Activated T-helper 9 cell treated with anti-CD3 and anti-CD28 coated beads, Interleukin-2, amount 50 U/mL, for 16 hours (primary cell): ENCODE measurements at places on chromosomes 11 and 22.

DNA sequence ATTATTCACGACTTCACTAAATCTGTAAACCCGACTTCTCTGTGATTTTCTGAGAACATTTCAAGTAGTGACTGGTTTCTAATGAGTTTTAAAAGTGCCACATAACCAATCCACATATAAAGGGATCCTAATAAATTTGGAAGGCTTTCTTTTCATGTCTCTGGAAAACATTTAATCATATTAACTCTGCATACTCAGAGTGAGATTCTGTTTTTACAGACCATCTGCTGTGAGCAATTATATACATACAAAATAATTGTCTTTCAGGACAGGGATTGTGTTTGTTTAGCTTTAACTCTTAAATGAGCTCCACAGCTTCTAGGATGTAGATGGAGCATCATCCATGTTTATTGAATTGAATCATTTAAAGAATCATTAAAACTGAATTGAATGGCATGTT lies 65.1 kb downstream of the PRMT3 start:
- DNase-seq = no peak

GRCh38 chr11:8062781-8063257 lies 18.2 kb upstream of the TUB start:
- no peak for DNase-seq

GRCh38 chr11:72629266-72629665 lies 45.0 kb downstream of the PDE2A start:
- DNase-seq = no peak

DNA sequence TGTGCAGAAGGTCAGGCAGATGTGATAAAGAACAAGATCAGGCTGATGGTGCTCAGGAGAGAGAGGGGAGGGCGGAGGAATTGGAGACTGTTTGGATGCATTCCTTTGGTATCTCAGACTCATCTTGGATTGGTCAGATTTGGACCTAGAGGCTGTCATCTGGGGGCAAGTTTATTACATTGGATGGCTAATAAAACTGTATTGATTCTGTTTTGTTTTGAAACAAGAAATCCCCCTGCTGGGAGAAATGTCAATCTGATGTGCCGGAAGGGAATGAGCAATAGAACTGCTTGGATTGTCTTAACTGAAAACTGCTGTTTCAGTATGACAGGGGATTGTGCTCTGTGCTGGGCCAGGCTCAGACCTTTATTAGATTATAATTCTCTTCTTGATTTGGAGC lies 25.5 kb upstream of the CCDC90B start:
- DNase-seq = no peak

- no peak for DNase-seq
Measured at GRCh38 chr11:35061516-35062440, 77.2 kb upstream of the CD44 start.

DNA sequence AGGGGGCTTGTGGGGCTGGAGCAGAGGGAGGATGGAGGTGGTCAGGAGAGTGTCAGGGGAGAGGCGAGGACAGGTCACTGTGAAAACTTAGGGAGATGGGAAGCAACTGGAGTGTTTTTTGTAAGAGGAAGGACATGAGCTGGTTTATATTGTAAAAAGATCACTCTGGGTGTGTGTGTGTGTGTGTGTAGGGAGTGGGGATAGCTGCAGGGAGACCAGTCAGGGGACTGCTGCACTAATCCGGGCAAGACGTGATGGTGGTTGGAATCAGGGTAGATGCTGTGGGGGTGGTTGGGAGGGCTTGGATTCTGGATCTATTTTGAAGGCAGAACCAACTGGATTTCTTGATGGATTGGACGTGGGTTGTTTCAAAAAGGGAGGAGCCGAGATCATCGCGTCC lies 11.3 kb upstream of the SYT7 start:
- DNase-seq = no peak

DNA sequence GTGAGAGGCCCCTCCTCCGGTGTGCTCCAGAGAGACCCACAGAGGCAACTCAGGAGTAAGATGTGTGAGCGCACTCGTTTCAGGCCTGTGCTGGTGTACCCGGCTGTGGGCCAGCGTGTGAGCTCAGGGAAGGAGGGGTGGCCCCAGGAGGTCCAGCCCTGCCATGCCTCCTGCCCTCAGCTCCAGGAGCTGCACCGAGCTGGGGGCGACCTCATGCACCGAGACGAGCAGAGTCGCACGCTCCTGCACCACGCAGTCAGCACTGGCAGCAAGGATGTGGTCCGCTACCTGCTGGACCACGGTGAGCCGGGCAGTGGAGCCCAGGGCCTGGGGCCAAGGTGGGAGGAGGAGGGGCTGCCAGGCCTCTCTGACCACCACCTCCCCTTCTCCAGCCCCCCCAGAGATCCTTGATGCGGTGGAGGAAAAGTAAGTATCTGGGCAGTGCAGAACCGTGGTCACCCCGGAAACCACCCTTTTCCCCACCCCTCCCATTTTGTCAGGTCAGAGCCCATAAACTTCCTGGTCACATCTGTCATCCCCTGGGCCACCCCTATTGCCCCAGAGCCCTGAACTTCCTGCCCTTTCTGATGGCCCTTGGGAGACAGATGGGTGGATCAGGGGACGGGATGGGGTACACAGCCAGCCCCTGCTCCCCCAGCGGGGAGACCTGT lies 2.5 kb upstream of the MDK start:
- DNase-seq = no peak

DNA sequence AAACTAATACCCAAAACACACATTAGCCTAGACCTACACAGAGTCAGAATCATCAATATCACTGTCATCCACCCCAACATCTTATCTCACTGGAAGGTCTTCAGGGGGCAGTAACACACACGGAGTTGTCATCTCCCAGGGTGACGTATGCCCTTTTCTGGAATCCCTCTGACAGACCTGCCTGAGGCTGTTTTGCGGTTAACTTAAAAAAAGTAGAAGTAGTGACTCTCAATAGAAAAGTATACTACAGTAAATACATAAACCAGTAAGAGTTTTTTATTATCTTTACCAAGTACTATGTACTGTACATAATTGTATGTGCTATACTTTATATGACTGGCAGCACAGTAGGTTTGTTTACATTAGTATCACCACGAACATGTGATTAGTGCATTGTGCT lies 80.5 kb downstream of the PGR start:
- no peak for DNase-seq
